ENCODE measurements at places on chromosomes 4 and X.
A peak's percentile ranks its signal among the peaks of the same experiment; 100 is the strongest.

DNA sequence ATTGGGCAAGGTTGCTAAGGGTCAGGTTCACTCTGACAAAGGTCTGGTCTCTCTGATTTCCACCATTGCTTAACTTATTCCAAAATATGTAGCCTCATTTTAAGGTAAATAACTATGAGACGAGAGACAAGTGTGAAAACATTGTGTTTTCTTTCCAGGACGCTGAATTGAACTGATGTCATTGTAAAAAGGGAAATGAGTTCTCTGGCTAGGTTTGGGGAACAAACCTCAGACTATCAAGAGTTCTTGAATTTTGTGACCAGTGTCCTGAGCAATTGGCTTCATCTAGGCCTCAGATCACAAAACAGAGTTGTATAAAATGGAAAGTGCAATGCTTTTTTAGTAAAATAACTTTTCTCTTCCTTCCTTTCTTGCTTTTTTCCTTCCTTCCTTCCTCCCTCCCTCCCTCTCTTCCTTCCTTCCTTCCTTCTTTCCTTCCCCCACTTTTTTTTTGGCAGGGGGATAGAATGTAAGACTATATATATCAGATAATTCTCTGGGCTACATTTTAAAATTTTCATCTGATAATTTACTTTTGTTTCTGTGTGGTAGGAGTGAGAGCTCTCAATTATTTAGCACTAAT is 30.8 kb upstream of the CXCL8 start:
- no peak for DNase-seq

- DNase-seq = no peak
Observed at GRCh38 chr4:153646978-153647377, 37.1 kb upstream of the TLR2 start.

DNA sequence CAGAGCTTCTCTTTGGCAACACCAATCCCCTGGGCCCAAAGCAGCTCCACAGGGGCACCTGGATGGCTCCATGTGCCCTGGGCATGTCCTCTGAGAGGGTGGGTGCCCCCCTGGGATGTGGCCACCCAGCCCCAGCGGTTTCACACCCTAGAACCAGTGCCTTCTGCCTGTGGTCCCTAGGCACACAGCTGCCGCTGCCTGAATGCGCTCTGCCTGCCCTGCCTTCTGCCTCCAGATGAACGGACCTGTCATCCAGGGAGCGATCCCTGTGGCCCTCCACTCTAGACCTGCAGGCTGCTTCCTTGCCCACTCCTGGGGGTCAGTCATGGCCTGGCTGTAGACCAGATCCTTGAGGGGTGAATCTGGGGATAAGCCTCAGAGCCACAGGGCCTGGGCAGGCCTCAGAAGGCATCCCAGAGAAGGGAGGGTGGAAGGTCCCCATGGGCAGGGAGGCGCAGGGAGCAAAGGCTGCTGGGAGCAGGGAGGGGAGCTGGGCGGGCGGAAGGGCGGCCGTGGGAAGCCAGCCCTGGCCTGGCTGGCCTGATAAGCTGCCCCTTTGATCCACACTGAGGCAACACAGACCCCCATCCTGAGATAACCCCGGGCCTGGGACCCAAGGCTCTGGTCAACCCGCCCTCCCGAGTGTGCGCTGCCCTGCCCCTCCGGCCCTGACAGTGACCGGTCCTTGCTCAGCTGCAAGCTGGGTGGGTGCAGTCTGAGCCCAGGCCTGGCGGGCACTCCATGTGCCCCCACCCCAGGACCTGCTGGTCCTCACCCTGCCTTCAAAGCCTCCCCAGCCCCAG is 8.1 kb upstream of the FGFR3 start:
- peak; percentile 10 for DNase-seq

DNA sequence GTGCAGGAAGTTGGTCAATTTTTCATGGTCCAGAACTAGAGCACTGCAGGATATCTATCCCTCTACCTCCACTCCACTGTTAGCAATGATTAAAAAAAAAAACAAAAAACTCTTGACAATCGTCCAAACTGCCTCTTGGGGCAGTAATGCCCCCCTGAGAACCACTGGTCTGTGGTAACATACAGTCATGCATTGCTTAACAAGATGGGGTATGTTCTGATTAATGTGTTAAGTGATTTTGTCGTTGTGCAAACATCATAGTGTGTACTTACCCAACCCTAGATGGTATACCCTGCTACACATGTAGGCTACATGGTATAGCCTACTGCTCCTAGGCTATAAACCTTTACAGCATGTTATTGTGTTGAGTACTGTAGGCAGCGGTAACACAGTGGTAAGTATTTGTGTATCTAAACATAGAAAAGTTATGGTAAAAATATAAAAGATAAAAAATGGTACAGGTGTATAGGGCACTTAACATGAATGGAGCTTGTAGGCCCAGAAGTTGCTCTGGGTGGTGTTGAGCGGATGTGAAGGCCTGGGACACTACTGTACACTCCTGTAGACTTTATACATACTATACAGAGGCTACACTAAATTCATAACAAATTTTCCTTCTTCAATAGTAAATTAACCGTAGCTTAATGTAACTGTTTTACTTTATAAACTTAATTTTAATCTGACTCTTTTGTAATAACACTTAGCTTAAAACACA is 34.1 kb downstream of the ART3 start:
- DNase-seq = peak; percentile 14

Measured in cardiac fibroblast (primary cell).